BJ (cell line): ENCODE measurements at places on chromosomes 6 and 20.

GRCh38 chr20:3749689-3750531 is 17.4 kb downstream of the HSPA12B start:
- DNase-seq: no peak

DNA sequence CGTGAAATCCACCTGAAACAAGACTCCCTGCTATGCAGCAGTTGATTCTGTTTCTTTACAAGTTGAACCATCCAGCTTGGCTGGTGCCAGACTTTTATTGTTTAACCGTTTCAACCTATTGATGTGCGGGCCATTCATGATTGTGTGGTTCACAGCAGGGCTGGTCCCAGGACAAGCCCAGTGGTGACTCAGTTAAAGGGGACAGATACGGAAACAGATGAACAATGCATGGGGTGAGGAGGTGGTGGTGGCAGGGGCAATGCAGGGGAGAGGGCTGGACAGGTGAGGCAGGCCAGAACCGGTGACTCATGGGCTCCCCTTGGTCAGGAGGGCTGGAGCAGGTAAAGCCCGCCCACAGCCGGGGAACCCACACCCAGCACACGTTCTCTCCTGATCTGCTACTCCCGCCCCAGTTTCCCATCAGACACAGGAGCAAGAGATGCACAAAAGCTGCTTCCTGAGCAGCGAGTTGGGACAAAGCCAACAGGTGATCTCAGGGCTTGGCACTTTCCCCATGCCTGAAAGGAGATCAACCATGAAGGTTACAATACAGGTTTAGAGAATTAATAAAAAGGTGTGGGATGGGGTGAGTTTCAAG is 232.2 kb downstream of the LY86 start:
- DNase-seq: no peak

GRCh38 chr20:9322661-9323060 is 191.7 kb upstream of the LAMP5 start:
- DNase-seq: no peak

GRCh38 chr6:119170447-119171087 is 92.1 kb upstream of the FAM184A start:
- no peak for DNase-seq

DNA sequence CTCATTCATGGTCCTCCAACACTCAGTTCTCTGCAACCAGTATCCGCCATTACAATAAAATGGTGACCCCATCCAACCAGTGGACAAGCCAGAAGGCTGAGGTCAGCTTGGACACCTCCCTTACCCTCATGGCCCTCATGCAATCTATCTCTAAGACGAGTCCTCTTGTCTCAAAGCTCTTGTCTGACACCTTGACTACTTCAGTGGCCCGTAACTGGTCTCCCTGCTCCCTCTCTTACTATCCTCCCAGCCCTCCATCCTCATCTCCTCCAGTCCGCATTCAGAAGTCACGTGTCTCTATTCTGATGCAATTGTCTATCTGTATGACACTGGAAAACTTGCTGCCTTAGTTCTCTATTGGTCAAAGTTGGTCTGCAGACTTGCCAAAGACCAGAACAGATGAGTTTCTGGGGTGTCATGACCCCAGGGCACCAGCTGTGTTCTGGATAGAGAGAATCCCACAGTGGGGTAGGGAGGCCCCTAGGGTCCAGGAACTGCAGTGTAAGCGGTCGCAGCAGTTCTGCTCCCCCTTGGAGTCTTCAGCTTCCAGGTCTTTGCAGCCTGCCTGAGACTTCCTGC is 59.6 kb upstream of the RNF24 start:
- no peak for DNase-seq

DNA sequence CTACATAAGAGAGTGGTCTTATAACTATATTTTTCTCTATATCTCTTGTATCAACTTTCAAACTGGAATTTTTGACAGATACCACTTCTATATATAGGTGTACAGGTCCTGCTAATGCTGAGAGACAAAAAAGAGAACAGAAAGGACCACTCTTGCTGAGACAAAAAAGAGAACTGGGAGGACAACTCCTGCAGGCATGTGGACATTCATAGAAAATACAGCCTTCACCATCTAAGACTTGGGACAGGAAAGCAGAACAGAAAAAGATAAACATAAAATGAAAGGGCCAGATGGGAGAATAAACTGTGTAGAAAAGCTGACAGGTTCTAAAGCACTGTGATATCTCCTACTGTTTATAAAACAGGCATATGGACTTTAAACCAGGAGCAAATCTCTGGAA is 541.0 kb upstream of the ADGRB3 start:
- DNase-seq: no peak

GRCh38 chr6:143062551-143062950 is 1.9 kb downstream of the AIG1 start:
- no peak for DNase-seq

DNA sequence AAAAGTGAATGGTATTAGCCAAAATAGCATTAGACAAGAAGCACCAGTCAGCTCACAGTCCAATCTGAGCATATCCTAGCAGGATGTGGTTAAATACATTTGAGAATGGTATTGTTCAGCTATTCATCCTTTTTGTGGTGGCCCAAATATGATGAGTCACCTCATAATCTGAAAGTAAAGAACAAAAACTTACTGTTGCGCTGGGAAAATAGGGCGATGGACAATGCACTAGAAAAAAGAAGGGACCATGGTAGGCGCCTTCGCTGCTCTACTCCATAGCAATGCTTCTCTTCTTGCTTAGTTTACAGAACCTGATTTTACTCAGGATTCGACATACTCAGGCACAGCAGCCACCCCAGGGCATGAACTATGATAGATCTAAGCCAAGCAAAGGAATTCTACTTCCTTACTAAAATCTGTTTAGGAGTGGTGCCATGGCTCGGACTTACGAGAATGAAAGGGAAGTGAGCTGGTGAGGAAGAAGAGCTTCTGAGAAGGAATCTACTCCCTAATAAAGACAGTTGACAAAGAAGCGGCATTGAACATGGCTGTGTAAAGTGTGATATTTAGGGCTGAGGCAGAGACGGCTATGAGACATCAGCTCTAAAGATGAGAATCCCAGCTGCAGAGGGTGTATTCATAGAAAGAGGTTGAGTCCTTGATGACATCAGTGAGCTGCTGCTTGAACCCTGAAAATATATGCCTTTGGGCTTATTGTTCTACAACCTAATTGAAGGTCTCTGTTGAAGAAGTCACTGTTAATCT is 16.6 kb upstream of the FBXO9 start:
- no peak for DNase-seq
